Cardiac fibroblast (primary cell): ENCODE measurements at places on chromosomes 3 and 15.

DNA sequence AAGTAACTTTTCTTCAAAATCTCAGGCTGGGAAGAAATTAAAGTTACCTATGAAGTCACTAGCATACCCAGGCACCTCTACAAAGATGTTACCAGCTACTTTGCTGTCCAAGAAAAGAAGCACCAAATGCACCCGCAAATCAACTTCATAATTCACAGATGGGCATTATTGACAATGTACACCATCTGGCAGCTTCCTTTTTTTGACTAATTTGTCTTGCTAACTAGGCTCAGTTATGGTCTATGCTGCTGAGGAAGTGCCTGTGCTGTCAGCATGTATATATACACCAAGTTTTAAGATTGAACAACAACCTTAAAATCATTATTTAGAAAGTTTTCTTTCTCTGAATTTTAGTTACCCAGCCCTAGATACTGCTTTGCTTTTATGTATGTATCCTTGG lies 93.8 kb downstream of the NSUN3 start:
- no peak for DNase-seq

DNA sequence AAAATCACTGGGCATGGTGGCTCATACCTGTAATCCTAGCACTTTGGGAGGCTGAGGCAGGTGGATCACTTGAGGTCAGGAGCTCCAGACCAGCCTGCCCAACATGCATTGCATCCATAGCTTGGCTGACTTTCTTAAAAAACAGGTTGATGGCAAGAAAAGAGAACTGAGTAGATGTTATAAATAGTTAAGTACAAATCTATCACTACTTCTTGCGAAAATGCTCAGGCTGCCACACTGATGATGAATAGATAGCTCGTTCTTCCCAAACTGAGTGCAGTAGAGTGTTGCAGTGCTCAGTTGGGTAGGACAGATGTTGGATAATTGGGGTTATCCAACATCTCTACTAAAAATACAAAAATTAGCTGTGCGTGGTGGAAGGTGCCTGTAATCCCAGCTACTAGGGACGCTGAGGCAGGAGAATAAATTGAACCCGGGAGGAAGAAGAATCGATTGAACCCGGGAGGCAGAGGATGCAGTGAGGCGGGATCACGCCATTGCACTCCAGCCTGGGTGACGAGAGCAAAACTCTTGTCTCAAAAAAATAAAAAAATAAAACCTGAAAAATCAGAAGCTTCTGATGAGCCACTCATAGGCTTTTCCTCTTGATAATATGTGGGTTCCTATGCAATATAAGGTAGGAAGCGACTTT lies 1.2 kb downstream of the BTLA start:
- no peak for DNase-seq

DNA sequence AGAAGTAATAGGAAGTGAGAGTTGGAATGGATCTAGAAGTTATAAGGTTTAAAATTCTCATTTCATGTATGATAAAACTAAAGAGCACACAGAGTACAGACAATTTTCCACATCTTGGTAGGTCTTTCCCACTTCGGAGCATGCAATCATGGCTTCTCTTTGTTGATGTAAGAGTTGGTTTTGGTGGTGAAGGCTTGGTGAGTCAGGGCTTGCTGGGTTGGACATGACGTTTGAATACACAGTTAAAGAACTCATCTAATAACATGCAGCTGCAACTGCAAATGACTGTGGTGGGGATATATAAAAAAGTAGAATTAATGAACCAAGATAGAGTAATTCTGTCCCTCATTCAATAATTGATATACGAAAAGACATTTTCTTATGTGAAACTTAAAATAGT lies 39.5 kb upstream of the GRM7 start:
- DNase-seq: no peak

DNA sequence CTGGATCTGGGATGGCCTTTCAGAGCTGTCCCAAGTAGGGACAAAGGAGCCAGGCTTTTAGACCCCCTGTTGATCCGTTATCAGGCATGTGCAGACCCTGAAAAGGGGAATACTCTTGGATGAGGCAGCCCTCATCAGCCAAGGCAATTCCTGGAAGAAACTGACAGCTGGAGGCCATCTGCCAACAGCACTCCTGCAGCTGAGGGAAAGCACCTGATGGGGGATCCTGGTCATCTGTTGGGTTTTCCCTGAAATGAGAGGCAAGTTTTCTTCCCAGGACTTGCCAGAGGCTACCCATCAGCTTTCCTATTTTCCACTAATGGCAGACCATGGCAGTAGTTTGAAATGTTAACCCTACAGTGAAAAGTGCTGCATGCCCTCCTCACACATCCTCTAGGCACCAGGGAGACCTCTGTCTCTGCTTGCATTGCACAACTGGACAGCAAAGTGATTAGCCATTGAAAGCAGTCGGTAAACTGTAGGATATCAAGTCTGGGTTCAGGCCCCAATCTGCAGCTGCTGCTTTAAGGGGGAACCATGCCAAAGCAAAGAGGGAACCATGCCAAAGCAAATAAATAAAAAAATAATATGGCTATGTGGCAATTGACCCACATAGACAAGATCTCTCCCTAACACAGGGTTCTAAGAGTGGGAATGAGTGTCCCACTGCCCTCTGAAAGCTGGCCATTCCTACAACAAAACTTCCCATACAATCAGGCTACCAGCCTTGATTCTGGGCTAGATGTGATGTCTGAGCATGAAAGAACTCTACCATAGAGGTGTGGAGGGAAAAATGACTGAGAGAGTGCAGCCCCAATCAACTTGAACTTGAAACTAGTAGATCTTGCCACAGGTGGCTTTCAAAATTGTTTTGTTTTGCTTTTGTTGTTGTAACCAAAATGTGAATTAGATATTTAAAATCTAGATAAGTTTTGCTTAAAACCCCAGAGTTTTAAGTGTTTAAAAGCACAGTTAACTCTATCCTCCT lies 232.0 kb upstream of the STT3B start:
- peak; percentile 35 for DNase-seq

GRCh38 chr15:41513506-41514227 lies at the start of gene LTK:
Gene LTK (minus strand): TSS chr15:41513827. CDS start chr15:41513709, 118 bp downstream.
- DNase-seq: no peak

DNA sequence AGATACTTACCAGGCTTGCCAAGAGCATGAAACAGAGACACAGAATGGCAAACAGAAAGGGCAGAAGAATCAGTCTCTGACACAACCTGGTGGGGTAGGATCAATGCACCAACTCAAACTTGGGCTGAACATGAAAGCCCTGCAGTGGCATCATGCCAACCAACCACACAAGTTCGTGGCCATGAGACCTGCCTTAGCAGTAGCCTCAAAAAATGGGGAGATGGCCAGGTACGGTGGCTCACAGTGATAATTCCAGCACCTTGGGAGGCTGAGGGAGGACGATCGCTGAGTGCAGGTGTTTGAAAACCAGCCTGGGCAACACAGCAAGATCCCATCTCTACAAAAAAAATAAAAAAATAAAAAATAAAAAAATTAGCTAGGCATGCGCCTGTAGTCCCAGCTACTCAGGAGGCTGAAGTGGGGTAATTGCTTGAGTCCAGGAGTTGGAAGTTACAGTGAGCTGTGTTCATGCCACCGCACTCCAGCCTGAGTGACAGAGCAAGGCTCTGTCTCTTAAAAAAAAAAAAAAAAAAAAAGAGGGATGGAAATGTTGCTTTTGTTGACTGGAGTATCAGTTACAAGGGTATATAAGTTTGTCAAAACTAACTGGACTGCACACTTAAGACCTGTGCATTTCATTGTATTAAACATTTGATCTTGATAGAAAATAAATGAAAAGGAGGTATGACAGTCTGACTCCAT lies 93.4 kb downstream of the XXYLT1 start:
- no peak for DNase-seq

GRCh38 chr3:15476378-15476777 lies 45.1 kb downstream of the COLQ start:
- peak; percentile 19 for DNase-seq

- no peak for DNase-seq
Measured at GRCh38 chr3:11140713-11141104, 13.6 kb upstream of the HRH1 start.

DNA sequence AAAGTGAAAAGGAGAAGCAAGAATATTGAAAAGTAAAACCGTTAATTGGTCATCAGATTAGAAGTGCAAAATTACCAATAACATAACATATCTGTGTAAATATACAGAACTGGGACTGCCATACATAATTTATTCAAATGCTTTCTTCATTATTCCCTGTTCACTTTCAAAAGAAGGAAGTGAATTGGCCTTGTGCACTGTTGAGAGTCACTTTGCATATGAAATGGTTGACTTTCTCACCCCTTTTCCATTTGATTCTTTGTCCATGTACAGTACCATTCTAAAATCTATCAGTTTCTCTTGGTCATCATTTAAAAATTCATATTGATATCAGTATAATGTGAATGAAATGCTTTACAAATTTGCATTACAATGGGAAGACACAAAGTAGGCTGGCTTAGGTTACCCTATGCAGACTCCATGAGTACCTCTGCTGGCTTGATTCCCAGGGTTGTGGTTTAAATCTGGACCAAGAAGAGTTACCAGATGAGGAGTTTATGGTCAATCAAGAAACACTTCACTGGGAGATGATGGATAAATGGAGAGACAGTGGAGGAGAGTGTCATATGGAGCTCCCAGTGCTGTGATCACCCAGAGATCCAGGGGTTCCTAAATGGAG lies 210.9 kb upstream of the TOPAZ1 start:
- peak; percentile 35 for DNase-seq

GRCh38 chr3:67602816-67603215 lies 51.6 kb downstream of the SUCLG2 start:
- no peak for DNase-seq

- no peak for DNase-seq
Measured at GRCh38 chr15:99009741-99010330, 2.2 kb upstream of the PGPEP1L start.

DNA sequence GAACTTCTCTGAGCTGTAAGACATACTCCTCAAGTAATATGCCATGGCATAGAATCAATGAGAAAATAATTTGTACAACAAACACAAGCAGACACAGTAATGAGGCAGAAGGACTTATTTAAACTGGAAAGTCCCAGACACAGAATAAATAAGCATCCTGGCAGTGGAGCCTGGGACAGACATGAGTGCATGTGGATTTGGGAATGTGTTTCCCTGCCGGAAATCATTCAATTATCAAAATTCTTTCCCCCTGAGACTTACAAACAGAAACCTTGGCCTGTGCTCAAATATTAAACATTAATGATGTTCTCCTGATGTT lies 520.1 kb downstream of the ROBO1 start:
- DNase-seq: peak; percentile 60

DNA sequence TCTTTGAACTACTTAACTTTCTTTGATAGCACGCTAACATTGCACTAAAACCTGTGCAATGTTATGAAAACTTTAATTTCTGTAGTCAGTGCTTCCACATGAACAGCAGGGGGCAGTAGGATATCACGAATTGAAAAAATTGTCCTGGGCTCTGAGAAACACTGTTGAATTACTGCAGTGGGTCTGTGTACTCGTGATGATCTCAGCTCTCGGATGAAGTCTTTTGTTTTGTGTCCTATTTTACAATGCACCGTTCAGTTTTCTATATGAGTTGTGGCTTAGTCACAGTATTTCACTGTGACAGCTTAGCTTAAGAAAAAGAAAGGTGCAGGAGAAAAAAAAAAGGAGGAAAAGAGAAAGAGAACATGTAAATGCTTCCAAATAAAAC lies 141.3 kb upstream of the CCDC54 start:
- peak; percentile 97 for DNase-seq

DNA sequence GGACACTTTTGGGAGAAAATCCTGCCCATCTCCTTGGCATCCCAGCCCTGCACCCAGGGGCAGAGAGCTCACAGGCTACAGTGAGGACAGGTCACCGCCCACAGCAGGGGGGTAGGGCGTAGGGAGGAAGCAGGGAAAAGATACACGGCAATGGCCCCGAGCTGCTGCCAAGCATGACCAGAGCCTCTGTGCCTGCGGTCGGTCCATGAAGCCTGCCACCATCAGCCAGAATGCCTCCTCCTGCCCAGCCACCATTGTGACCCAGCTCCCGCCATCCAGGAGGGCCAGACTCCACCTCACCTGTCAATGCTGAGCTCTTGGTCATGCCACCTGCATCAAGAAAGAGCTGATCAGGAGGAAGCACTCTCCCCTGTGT lies 230.7 kb downstream of the VPS13C start:
- no peak for DNase-seq

DNA sequence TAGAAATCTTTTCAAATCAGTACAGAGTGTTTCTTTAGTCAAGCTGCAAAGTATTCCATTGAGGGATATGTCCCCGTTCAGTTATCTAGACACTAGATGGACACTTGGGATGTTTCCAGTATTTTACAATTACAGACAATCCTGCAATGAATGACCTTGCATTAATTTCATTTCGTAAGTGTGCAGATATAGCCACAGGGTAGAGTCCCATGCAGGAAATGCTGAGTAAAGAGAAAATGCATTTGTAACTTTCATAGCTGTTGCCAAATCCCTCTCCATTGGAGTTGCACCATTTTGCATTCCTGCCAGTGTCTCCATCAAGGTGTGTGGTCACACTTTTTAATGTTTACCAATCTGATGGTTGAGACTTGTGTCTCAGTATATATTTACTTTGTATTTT lies 92.5 kb downstream of the LIPC start:
- DNase-seq: peak; percentile 47
